Iris pigment epithelial cell (primary cell): ENCODE measurements at places on chromosomes 1 and 21.

DNA sequence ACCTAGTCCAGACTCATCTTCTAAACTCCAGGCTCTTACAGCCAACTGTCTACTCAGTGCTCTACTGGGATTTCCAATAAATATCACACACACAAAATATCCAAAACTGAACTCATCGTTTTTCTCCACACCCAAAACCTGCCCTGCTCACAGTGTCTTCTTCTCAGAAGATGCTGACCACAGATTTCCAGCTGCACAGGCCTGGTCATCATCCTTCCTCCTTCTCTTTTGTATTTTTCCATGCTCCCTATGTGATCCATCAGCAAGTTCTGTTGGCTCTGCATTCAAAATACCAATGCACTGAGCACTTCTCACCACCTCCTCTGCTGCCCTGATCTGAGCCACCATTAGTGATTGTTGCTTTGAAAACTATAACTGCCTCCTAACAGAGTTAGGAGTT is 159.5 kb upstream of the KAZN start:
- DNase-seq, result no peak

DNA sequence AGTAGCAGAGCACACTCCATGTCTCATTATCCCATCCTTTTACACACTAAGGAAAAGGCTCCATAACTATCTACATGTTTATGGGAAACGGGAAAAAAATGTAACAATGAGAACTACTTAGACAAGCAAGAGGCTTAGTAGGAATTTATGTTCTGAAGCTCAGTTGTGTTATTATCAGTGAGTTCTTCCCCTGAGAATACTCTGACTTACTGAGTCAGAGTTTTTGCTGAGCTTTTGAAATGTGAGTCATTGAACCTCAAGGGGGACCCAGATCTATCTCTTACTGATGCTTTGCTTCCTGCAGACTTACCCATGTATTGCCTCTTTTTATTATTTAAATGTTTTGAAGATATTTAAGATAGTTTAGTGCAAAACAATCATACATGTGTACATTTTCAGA is 20.1 kb downstream of the CFHR5 start:
- DNase-seq, result peak; percentile 58

DNA sequence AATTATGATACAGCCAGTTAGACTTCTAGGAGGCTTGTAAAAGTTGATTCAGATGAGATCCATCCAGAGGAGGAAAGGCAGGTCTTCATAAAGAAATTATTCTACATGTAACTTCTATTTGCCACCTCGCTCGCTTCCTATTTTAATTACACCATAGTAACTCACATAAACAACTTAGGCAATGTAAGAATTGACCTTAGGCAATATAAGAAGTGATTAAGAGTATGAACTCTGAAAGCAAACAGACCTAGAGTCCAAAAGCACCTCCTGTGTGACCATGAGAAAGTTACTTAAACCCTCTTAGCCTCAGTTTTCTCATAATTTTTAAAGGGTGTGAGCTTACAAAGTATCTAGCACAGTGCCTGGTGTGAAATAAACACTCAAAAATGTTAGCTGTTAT is 192.7 kb upstream of the NFIA start:
- no peak for DNase-seq

DNA sequence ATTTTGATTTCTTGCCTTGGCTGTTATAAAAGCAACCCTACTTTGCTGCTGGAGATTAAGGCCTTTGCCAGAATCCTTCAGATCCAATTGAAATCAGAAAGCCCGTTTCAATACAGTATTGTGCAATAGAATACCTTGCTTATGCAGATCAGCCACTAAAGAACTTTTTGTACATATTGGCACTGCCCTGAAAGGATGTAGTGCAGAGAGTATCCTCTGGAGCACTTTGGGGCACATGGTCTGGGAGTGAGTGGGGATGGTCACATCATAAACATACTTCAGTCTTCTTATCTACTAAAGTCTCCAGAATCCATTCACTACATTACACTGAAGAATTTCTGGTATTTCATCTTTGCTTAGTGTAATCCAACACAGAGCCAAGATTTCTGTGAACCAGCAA is 189.0 kb downstream of the CENPF start:
- peak; percentile 52 for DNase-seq
